ENCODE measurements at places on chromosomes 2 and 18.

GRCh38 chr2:120919771-120920453, 184.2 kb downstream of the GLI2 start:
- peak overlapping the region; percentile 22 for H3K4me3 ChIP-seq
- peak; percentile 94 for DNase-seq
- H3K27ac ChIP-seq = peak overlapping the region; percentile 95
- peaks cover 40% of the 10 kb centered on the region for H3K4me1 ChIP-seq

DNA sequence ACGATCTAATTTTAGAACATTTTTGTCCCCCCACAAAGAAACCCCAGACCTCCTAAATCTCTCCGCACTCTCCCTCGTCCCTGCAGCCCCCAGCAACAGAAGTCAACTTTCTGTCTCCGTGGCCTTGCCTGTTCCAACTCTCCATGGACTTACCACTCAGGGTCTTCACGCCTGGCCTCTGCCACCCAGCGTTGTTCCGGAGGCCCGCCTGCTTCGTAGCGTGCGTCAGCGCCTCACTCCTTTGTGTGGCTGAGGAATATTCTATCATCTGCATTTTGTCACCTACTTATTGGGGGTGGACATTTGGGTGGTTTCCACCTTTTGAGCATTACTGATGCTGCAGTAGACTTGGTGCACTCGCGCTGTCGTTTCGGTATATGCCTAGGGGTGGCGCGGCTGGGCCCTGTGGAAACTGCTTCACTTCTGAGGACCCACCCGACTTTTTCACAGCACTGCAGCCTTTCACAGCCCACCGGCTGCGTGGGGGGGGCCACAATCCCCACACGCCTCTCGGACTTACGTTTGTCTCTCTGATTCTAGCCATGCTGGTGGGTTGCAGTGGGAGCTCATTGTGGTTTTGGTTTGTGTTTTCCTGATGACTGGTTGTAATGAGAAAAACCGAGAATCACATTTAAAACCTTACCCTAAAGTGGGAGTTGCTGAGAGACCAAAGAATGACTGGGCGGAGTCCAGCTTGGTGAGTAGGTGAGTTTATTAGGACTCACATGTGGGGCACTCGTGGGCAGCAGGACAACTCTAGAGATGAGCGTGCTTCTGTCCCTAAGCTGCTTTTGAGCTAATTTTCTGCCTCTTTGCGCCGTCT, 1.4 kb upstream of the HSBP1L1 start:
- peak overlapping the region; percentile 69 for H3K27ac ChIP-seq
- no peak for DNase-seq
- no peaks in the 10 kb centered on the region for H3K27me3 ChIP-seq
- H3K4me3 ChIP-seq = no peak overlapping the region

- no peak for DNase-seq
- no peaks in the 10 kb centered on the region for H3K36me3 ChIP-seq
- H3K27me3 ChIP-seq = no peaks in the 10 kb centered on the region
- H3K27ac ChIP-seq = no peak overlapping the region
- peaks cover 10% of the 10 kb centered on the region for H3K4me1 ChIP-seq
These were observed 5.7 kb upstream of the KLHL29 start for GRCh38 chr2:23379220-23379695.

DNA sequence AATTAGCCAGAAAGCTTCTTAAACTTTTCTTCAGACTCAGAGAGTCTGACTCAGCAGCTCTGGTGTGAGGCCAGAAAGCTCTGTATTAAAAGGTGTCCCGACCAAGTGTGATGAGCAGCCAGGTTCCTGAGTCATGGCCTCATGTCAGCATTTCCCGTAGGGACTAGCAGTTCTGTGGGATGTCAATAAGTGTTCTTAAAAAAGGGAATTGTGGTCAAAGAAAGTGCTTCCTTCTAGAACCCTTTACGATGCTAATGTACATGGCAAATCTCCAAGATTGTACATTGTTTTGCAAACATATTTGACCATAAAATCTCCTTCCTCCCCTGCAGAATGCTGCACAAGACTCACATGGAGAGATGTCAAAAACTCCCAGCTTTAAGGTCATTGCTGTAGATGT, 80.1 kb downstream of the PLA2R1 start:
- H3K4me3 ChIP-seq = no peak overlapping the region
- H3K27me3 ChIP-seq = no peaks in the 10 kb centered on the region

DNA sequence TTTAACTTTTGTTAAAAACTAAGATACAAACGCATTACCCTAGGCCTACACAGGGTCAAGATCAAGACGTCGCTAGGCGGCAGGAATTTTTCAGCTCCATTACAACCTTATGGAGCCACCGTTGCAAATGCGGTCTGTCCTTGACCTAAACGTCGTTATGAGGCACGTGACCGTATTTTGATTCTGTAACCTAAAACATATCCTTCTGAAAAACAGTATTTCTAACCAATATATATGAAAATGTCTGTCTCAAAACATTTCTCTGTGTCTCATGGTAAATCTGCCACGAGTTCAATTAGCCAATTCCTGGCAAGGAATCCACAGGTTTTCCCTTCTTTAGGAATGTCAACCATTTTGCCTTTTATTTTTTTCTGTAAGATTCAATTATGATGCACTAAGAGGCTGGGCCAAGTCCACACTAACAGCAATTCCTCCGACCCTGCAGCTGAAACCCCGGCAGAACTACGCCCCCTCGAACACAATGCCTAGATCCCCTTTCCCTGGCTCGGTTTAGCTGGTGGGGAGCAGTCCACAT, 1.7 kb downstream of the RTN4 start:
- peaks cover 38% of the 10 kb centered on the region for H3K4me1 ChIP-seq
- H3K27me3 ChIP-seq = no peaks in the 10 kb centered on the region
- H3K4me3 ChIP-seq = peak overlapping the region; percentile 98
- no peaks in the 10 kb centered on the region for H3K36me3 ChIP-seq
- peak; percentile 71 for DNase-seq
- H3K27ac ChIP-seq = peak overlapping the region; percentile 98

GRCh38 chr18:59853380-59853779, 46.4 kb upstream of the PMAIP1 start:
- DNase-seq = no peak
- H3K4me1 ChIP-seq = no peaks in the 10 kb centered on the region
- no peaks in the 10 kb centered on the region for H3K36me3 ChIP-seq
- H3K27ac ChIP-seq = no peak overlapping the region
- H3K4me3 ChIP-seq = no peak overlapping the region

DNA sequence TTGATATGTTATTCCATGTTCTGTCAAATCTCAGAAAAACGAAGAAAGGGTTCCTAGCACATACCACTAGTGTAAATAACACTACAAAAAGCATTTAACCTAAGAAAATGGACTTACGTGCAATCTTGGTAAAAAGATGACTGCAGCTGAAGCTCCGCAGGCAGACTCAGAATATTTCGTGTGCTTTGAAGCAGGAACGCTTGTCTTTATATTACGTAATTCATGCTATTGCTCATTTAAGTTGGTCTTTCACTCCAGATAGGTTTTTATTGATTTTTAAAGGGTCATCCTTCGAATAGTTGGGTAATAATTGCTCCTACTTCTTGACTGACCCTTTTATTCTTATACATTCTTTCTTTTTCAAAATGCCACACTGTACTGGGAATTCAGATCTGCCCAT, 44.0 kb downstream of the ID2 start:
- H3K27me3 ChIP-seq = no peaks in the 10 kb centered on the region
- DNase-seq = no peak
- no peak overlapping the region for H3K4me3 ChIP-seq
- no peak overlapping the region for H3K27ac ChIP-seq
- peaks cover 10% of the 10 kb centered on the region for H3K36me3 ChIP-seq

- H3K4me3 ChIP-seq = no peak overlapping the region
- H3K4me1 ChIP-seq = no peaks in the 10 kb centered on the region
- H3K27me3 ChIP-seq = no peaks in the 10 kb centered on the region
- no peak for DNase-seq
- no peak overlapping the region for H3K27ac ChIP-seq
These were observed 151.3 kb downstream of the KCTD1 start for GRCh38 chr18:26397019-26397418.

DNA sequence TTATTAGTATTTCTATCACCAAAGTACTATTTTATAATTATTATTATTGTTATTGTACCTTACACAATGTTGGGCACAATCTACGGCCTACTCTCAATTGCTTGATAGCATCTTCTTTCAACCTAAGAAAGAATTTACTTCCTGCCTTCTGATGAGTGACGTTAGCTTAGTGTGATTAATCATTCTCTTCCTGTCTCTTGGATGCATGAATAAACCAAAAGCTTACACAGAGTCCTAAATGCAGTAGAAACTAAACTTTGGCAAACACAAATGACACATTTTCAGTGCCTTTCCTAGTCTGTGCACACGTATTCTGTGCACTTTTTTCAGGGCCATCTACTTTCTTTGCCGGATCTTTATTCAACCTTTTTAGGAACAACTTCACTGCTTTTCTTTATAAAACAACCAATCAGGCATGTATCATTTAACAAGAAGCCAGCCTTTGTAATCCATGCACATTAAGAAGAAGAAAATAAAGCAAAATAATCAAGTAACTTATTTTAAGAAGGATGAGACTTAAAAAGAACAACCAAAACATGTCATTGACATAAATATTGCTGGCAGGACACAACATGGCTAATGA, 19.1 kb downstream of the TRAK2 start:
- peak overlapping the region; percentile 29 for H3K4me3 ChIP-seq
- peak; percentile 64 for DNase-seq
- peak overlapping the region; percentile 66 for H3K27ac ChIP-seq
- H3K27me3 ChIP-seq = no peaks in the 10 kb centered on the region

GRCh38 chr18:57910817-57911216, 107.7 kb upstream of the ATP8B1 start:
- H3K4me1 ChIP-seq = no peaks in the 10 kb centered on the region
- no peaks in the 10 kb centered on the region for H3K27me3 ChIP-seq
- no peak overlapping the region for H3K27ac ChIP-seq
- H3K36me3 ChIP-seq = no peaks in the 10 kb centered on the region
- DNase-seq = no peak

GRCh38 chr2:8514796-8515758, 166.8 kb upstream of the ID2 start:
- no peak overlapping the region for H3K4me3 ChIP-seq
- no peak for DNase-seq
- H3K27me3 ChIP-seq = peaks cover 10% of the 10 kb centered on the region
- H3K27ac ChIP-seq = no peak overlapping the region

- no peaks in the 10 kb centered on the region for H3K4me1 ChIP-seq
- no peak overlapping the region for H3K27ac ChIP-seq
- no peak for DNase-seq
- no peak overlapping the region for H3K4me3 ChIP-seq
- H3K36me3 ChIP-seq = no peaks in the 10 kb centered on the region
These were observed 64.8 kb downstream of the BCL2L11 start for GRCh38 chr2:111185361-111186022.

- H3K4me3 ChIP-seq = no peak overlapping the region
- no peak for DNase-seq
- H3K36me3 ChIP-seq = no peaks in the 10 kb centered on the region
- no peaks in the 10 kb centered on the region for H3K4me1 ChIP-seq
These were observed 84.6 kb downstream of the TMEM237 start for GRCh38 chr2:201558665-201559064.

GRCh38 chr2:217219164-217219520, 359.3 kb upstream of the TNP1 start:
- no peaks in the 10 kb centered on the region for H3K27me3 ChIP-seq
- H3K4me1 ChIP-seq = peaks cover 46% of the 10 kb centered on the region
- DNase-seq = peak; percentile 51
- H3K36me3 ChIP-seq = no peaks in the 10 kb centered on the region
- no peak overlapping the region for H3K27ac ChIP-seq
- H3K4me3 ChIP-seq = no peak overlapping the region

- no peak overlapping the region for H3K27ac ChIP-seq
- no peaks in the 10 kb centered on the region for H3K27me3 ChIP-seq
- peak; percentile 74 for DNase-seq
- peak overlapping the region; percentile 63 for H3K4me3 ChIP-seq
- H3K36me3 ChIP-seq = no peaks in the 10 kb centered on the region
These were observed 24.7 kb upstream of the TOGARAM2 start for GRCh38 chr2:28956415-28956826.

- H3K4me3 ChIP-seq = no peak overlapping the region
- H3K36me3 ChIP-seq = no peaks in the 10 kb centered on the region
- no peak overlapping the region for H3K27ac ChIP-seq
- H3K4me1 ChIP-seq = peaks cover 13% of the 10 kb centered on the region
- no peaks in the 10 kb centered on the region for H3K27me3 ChIP-seq
These were observed 2.7 kb downstream of the FAM228B start for GRCh38 chr2:24125956-24126355.

GRCh38 chr2:175750195-175750594, 251.9 kb downstream of the LNPK start:
- DNase-seq = no peak
- no peaks in the 10 kb centered on the region for H3K27me3 ChIP-seq
- H3K27ac ChIP-seq = no peak overlapping the region
- H3K4me1 ChIP-seq = no peaks in the 10 kb centered on the region
- no peak overlapping the region for H3K4me3 ChIP-seq

DNA sequence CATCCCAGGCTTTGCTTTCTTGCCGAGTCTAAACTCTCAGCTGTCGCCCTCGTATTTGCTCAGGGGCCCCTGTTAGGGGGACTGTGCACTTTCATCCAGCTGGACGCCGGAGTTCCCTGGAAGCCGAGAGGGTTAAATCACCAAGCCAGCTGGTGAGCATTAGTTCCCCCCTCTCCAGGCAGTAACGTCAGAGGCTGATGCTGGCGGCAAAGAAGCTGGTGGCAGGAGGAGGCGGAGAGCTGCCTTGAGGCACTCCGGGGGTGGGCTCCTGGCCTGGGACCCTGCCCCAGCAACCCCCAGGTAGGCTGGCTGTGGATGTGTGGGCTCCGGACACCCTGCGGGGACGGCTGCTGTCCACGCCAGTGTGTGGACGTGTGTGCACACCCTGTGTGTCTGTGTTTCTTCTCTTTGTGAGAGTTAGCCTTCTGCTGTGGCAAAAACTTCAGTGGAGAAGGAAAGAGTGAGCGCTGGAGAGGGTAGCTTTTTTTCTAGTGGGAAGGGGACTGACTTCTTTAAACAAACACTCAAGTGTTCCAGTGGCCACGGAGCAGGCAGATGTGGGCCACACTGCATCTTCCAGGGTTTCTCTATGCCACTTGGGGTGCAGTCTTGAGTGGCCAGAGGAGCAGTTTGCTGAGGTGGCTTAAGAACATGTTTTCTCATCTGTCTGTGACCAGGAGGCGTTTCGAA, 84.7 kb downstream of the GLI2 start:
- peak; percentile 85 for DNase-seq
- H3K36me3 ChIP-seq = no peaks in the 10 kb centered on the region
- peak overlapping the region; percentile 44 for H3K4me3 ChIP-seq
- H3K27me3 ChIP-seq = no peaks in the 10 kb centered on the region
- peak overlapping the region; percentile 92 for H3K27ac ChIP-seq

- H3K27ac ChIP-seq = no peak overlapping the region
- no peaks in the 10 kb centered on the region for H3K36me3 ChIP-seq
- no peaks in the 10 kb centered on the region for H3K4me1 ChIP-seq
- peak; percentile 34 for DNase-seq
- H3K27me3 ChIP-seq = no peaks in the 10 kb centered on the region
These were observed 25.4 kb downstream of the PTGR3 start for GRCh38 chr18:75183524-75183923.

DNA sequence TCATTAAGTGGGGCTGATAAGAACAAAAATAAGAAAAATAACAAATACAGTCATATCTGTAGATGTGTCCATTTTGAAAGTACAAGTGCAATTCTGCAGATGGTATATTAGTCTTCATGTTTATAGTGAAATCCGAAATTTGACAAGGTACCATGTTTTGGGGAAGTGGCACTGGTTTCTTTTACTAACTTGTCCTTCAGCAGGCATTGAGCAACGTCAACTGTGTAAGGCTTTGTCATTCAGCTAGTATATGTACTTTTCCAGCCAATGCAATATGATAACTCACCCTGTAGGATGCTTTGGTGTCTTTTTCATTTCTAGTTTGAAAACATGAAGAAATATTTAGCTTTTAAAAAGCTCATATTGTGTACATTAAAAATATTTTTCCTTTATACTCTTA, 139.9 kb downstream of the MCFD2 start:
- H3K27ac ChIP-seq = peak overlapping the region; percentile 71
- H3K4me1 ChIP-seq = peaks cover 72% of the 10 kb centered on the region
- H3K36me3 ChIP-seq = no peaks in the 10 kb centered on the region
- H3K27me3 ChIP-seq = no peaks in the 10 kb centered on the region
- peak; percentile 62 for DNase-seq
